ENCODE measurements at places on chromosomes 4 and X.

GRCh38 chr4:94641702-94642560 lies 115.8 kb upstream of the BMPR1B start:
- DNase-seq, result no peak

GRCh38 chr4:113461281-113461680 lies 300.3 kb downstream of the CAMK2D start:
- no peak for DNase-seq

DNA sequence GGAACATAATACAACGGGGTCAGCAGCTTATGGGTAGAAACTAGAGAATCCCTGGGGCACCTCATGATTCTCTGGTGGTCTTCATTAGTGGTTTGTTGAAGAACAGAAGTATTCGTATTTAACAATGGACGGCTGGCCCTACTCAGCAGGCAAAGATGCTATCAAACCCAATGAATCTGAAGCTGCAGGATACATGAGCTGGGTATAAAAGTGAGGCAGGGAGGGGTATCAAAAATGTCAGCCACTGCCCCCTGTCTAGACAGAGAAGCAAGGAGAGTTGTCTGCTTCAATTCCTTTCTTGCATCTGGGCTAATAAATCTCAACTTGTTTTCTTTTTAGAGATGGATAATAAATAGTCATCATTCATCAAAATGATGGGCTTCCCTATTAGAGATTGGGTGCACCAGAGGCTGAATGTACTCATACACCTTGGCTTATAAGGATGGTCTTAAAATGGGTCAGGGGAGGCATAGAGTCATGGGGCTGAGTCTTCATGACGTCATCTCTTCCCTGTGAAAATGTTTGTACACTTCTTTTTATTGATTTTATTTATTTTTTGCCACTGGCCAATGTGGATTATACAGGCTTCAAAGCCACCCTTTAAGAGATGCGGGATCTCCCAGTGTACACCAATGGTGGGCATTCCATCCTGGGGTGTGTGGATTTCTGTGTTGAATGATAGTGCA lies 259.5 kb downstream of the SHOX start:
- DNase-seq, result no peak

DNA sequence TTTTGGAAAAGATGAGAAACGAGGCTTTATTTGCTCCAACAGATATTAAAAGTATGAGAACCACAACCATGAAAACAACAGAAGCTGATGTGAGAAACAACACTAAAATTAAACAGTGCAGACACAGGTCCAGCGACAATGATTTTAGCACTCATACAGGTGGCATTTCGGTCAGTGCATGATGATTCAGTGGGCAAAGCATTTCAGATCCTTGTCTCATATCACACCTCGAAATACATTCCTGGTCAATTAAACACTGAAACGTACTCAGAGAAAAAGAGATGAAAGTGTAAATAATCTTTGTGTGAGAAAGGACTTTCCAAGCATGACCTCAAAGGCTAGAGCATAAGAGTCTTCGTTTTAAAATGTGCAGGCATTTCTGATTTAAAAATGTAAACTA lies 85.2 kb downstream of the ACOX3 start:
- peak; percentile 20 for DNase-seq

- no peak for DNase-seq
Observed at GRCh38 chr4:163534056-163534455, 39.6 kb downstream of the TMA16 start.

DNA sequence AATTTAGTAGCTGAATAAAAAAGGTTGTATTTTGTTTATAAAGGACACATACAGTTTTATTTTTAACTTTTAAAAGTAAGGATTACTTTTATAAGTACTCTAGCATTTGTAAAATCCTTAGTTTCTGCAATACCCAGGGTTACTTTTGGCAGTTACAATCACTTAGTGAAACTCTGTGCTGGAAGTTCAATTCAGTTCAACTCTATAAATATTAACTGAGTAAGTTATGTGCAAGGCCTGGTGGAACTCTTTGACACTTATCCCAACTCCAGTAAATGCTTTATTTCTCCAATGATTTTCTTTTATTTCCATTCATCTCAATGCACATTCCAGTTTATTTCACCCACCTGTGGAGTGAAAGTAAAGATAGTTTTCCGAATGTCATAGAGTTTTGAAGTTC lies 63.3 kb upstream of the HDAC8 start:
- DNase-seq, result no peak

GRCh38 chr4:144592264-144592663 lies 53.7 kb upstream of the HHIP start:
- no peak for DNase-seq

- DNase-seq, result no peak
Observed at GRCh38 chr4:105543346-105543745, 9.1 kb upstream of the ARHGEF38 start.

DNA sequence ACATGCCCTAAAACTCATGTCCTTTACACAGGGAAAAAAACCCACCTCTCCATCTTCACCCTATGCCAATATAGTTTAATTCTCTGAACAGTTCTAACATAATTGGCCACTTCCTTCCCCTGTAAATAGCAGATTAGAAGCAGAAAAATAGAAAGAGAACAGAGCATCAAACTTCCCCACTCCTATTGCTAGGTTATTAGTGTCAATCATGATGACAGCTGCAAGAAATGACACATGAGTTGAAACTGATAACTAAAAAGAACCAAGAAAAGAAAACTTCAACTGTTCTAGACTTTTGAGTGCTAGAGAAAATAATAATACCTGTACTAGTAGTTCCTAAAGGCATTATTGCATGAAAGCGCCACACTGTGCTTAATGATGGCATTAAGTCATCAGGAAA lies 284.5 kb upstream of the TRPC5 start:
- DNase-seq, result no peak

DNA sequence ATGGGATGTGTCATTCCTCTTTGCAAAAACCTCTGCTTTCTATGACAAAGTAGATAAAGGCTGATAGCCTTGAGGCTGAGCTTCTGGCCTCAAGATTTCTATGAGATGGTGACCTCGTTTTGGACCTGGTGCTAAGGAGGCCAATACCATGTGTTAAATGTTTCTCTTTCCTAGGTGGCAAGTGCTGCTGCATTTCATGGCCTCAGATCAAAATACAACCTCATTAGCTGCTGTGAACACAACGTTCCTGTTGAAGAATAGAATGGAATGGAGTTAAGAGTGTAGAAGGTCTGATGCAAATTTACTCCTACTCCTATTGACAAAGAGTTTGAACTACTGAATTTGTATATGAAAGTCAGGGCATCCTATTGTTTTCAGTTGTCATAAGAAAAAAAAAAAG lies 112.0 kb downstream of the C4orf51 start:
- no peak for DNase-seq

GRCh38 chr4:99293357-99293756 lies 2.6 kb upstream of the ADH1A start:
- DNase-seq, result no peak

DNA sequence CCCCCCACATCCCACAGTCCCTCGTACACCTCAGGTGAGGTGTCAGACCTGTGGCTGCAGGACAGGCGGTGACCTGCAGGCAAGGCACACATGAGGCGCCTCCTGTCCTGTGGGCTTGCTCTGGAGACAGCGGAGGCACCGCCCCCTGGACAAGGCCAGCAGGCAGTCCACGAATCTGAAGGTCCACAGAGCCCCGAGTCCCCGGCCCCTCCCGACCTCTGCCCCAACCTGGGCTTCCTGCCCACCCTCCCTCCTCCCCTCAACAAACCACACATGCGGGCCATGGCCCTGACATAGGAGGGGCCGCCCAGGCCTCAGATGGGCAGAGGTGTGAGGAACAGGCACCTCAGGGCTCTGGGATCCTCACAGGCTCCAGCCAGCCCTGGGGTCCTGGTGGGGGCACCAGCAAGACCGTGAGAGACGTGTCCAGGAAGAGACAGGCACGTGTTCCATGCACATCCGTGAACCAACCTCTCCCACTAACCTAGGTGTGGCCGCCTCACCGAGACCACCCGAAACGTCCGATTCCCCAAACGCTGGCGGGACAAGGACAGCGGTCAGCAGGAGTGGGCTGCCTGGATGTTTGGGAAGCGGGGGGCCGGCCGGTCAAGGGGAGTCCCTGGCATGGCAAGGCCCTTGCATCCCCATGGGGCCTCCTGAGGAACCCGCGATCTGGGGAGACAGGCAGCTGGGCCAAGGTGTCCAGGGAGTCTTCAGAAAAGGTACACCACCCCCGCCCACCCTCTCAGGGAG lies 25.8 kb downstream of the CTBP1 start:
- DNase-seq, result no peak

DNA sequence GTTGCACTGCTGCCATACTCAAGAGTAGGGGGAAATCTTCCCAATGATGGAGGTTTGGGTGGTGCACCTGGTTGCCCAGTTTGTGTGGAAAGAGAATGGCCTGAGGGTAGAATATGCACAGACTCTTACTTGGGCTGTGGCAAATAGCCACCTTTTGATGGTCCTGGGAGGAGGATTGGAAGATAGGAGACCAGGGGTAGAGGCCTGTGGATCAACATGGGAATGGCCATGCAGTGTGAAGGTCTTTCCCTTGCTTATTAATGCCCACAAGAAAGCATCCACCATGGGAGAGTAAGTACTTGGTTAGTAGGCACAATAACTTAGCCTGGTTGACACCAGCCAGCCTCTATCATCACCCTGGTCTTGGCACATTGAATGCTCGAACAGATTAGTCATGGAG lies 156.8 kb upstream of the LEF1 start:
- no peak for DNase-seq

DNA sequence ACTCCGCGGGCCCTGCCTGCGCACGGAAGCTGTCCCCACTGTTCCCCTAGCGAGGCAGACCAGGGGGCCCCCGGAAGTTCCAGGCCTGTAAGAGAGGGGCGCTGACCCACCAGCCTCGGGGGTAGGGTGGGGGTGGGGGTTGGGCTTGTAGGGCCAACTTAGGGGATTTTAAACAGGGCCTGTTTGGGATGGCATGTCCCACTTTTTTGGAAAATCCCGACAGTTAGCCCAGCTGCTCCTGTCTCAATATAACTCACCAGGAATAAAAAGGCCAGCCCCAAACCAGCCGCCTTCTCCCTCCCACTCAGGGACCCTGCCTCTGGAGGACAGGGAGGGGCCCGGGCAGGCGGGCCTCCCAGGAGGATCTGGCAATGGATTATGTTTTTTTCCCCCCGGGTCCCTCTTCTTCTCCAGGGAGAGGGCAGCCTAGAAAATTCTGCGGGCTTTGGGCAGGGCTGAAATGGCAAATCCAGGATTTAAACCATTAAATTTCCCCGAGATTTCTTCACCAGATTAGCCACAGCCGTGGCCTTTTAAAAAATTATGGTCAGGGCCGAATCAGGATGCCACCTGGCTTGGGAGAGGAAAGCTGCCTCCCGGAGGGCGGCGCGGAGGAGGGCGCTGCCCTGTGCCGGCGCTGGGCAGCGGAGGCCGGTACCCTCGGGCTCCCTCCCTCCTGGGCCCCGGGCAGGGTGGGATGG lies 957 bp downstream of the PPP2R2C start:
- DNase-seq, result no peak

DNA sequence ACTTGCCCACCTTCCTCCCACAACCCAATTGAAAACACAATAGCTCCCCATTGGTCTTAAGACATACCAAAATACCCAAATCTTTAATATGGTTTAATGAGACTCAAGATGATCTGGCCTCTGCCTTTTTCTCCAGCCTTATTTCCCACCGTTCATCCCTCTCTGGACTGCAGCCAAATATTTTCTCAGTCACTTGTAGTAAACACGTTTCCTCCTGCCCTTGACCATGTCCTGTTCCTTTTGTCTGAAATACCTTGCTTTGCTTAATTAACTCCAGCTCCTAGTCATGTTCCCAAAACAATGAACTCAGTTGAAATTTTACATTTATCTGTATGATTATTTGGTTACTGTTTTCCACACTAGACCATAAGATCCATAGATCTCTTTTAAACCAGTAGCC lies 8.4 kb upstream of the NUP54 start:
- no peak for DNase-seq

DNA sequence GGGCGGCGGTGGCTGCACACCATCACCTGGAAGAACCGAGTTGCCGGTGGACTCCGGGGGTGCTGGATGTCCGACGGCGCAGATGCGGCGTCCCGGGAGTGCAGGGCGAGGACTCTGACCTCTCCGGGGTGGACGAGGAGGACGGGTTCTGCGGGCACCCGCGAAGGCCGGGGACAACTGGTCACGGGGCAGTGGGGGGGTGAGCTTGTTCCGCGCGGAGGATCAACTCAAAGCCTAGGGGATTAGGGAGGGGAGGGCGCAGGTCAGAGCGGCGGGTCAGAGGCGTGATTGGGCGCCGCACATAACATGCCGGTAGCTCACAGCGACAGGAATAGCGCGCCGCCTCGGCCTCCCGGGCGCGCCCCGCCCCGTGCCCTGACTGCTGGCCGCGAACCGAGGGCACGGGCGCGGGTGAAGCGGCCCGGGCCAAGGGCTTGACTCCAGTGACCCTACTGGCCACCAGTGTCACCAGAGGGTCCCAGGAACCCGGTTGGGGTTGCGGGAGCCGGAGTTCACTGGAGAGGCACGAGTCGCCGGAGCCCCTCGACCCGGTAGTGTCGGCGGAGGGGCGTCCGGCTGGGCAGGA lies at the start of gene KLHL34:
KLHL34 (minus strand) TSS at position 179 of the 586 bp plus-strand sequence. CDS start 542 bp downstream, outside the sequence.
- no peak for DNase-seq

GRCh38 chrX:16712548-16713155 lies at the start of gene CTPS2:
CTPS2 (minus strand) TSS chrX:16712669; CDS start chrX:16702902, 9,767 bp downstream.
- DNase-seq, result peak; percentile 46

DNA sequence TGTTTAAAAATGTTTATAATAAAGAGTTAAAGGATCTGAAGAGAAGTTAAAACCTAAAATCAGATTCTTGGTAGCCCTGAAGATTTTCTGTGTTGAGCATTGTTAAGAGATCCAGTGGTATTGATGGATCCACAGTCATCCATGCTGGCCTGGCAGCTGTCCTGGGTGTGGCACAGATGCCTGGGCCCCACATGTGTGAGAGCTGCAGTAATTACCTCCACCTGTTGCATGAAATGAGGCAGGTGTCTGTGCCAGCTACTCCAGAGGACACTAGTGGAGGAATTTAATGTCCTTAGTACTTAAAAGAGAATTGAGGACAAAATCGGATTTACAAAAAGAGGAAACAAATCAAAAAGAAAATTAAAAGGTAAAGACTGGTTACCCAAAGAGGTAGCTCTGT lies 44.0 kb downstream of the MGST2 start:
- no peak for DNase-seq

- DNase-seq, result peak; percentile 20
Observed at GRCh38 chrX:16484338-16484737, 165.6 kb upstream of the S100G start.

- DNase-seq, result no peak
Observed at GRCh38 chrX:74911494-74911893, 13.8 kb downstream of the NEXMIF start.

DNA sequence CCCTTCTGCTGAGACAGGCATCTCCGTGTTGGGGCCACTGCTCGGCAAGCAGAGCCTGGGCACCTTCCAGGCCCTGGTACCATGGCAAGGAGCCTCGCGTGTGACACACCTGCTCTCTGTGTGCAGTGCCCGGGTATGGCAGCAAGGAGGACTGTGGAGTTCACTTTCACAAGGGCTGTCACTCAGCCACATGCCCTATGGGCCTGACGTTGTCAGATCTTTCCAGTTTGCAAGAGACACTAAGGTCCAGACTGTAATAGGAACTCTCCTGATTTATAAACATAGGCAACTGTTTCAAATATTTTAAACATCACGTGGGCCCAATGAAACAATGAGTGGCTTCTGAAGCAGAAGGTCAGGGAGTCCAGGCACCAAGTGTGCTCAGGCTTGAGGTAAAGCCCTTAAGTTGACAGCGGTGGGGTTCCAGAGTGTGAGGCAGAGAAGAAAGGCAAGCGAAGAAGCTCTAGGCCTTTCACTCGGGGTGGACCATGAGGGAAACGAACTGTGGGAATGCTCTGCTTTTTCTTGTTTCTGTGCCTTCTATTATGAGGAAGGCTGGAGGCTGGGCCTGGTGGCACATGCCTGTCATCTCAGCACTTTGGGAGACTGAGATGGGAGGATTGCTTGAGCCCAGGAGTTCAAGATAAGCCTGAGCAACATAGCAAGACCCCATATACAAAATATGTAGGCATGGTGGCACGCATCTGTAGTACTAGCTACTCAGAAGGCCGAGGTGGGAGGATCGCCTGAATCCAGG lies 108.6 kb upstream of the TRIM2 start:
- no peak for DNase-seq

Data from LoVo (cell line).